Glutamatergic neuron (in vitro differentiated cells): ENCODE measurements at places on chromosomes 11 and 22. TPM values are rescaled to one million over a fixed set of nuclear protein-coding genes. Genes with fewer than 3 reads are reported as not detected.

TSGA10IP gene
- not detected for total RNA-seq

PANX3 gene
- not detected for total RNA-seq

DDTL gene
- 0.96 TPM for total RNA-seq

PAAF1 gene
- total RNA-seq: 24.6 TPM

APLNR gene
- total RNA-seq: 0.37 TPM

HEPHL1 gene
- not detected for total RNA-seq

DNA sequence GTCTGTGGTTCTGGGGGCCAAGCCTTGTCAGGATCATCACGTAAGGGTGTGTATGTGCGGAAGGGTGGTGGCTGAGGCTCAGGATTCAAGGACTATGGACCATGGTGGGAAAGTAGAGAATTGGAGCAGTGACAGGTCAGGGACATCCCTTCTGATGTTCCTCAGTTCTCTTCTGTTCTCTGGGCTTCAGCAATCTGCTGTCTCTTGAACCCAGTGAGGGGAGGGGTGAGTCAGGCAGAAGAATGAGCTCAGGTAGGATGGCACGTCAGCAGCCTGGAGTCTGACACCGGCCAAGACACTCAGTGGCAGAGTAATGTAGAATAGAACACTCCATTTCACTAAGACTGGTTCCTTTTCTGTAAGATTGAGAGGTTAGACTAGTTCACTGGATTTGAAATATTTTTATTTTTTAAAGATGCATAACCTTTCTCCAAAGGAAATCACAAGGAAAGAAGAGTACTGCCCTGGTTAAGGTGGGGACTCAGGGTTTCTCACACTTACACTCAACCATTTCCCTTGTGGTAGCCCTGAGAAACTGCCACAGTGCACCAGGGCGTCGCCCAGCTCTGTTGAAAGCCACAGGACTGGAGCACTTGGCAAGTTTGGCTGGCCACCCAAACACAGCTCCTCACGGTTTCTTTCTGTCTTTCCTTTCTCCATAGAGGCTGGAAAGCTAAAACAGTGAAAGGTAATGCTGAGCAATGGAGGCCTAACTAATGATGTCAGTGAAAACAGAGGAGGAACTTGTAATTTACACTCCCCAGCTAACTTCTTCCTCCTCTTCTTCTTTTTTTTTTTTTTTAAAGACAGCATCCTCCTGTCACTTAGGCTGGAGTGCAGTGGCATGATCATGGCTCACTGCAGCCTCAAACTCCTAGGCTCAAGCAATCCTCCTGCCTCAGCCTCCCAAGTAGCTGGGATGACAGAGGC lies 23.1 kb upstream of the MICAL2 start:
- DNase-seq: no peak

- DNase-seq: no peak
Observed at GRCh38 chr22:24120044-24120443, 61.2 kb upstream of the SUSD2 start.

- DNase-seq: no peak
Observed at GRCh38 chr22:47210686-47211085, 448.2 kb downstream of the TBC1D22A start.

- DNase-seq: no peak
Observed at GRCh38 chr22:17867160-17867785, 93.0 kb upstream of the BID start.

DNA sequence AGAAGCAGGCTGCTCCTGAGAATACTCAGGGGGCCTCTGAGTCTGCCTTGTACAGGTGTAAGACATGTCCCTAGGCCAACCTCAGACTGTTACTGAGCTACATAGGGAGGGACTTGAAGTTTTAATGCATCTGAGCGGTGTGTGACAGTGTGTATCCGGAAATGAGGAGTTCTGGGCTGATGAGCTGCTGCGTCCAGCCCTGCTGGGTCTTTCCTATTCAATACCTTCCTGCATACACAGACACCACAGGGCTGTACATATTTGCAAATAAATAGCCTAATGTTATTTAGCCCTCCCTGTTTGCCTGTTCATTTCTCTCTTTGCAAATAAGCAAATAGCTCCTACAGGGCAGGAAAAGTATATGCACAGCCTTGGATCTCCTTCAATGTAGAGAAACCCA lies 134.7 kb upstream of the KIRREL3 start:
- no peak for DNase-seq

DNA sequence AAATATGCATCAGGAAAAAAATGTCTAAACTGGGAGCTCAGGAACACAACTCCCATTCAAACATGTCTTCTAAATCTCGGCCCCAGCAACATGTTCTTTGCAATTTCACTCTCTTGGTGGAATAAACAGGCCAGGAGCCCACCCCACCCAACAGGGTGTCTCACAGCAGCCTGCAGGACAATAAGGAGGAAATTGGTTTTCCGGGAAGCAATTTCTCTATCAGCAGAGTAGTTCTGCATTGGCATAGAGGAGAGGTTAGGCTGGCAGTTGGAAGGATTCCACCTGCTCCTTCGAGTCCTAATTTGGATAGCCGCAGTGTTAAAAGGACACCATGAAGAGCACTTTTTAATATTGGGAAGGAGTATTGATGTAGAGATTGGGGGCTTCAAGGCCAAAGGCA lies 55.9 kb upstream of the BARX2 start:
- no peak for DNase-seq

DNA sequence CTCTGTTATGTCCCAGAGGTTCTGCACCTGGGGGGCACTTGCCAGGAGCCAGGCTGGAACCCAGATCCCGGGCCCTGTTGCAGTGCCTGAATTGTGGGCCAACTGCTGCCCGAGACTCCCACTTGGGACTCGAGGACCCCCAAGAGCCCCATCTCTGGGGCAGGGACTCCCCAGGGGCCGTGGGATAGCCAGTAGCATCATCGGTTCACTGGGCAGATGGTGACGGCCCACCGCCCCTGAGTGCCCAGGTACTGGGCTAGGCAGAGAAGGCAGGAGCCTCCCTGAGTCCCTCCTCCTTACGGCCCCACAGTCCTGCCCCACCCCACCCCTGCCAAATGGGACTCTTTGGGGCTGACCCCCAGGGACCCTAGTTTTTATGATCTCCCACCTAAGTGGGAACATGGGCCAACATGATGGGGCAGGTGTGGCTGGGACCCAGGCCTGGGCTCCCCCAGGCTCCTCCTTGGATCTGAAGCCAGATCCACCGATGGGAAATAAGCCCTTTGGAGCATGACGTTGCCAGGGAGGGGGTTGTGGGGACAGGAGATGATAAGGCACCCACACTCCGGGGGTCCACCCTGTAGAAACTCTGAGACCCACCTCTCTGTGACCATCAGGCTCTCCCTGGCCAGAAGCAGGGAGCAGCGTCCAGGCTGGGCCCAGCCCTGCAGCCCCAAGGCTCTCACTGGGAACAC lies 94.5 kb upstream of the FGF3 start:
- peak; percentile 20 for DNase-seq
